ENCODE measurements at places on chromosomes 11 and 22. TPM values are rescaled to one million over a fixed set of nuclear protein-coding genes. Genes with fewer than 3 reads are reported as not detected.

- no peaks in the 10 kb centered on the region for H3K27me3 ChIP-seq
- H3K4me1 ChIP-seq: no peaks in the 10 kb centered on the region
Measured at GRCh38 chr11:100928426-100928825, 201.2 kb downstream of the PGR start.

GRCh38 chr11:69229511-69229910 is 64.4 kb upstream of the MYEOV start:
- DNase-seq: peak; percentile 21
- H3K4me1 ChIP-seq: no peaks in the 10 kb centered on the region
- no peaks in the 10 kb centered on the region for H3K36me3 ChIP-seq
- no peaks in the 10 kb centered on the region for H3K27me3 ChIP-seq
- no peak overlapping the region for H3K4me3 ChIP-seq

DNA sequence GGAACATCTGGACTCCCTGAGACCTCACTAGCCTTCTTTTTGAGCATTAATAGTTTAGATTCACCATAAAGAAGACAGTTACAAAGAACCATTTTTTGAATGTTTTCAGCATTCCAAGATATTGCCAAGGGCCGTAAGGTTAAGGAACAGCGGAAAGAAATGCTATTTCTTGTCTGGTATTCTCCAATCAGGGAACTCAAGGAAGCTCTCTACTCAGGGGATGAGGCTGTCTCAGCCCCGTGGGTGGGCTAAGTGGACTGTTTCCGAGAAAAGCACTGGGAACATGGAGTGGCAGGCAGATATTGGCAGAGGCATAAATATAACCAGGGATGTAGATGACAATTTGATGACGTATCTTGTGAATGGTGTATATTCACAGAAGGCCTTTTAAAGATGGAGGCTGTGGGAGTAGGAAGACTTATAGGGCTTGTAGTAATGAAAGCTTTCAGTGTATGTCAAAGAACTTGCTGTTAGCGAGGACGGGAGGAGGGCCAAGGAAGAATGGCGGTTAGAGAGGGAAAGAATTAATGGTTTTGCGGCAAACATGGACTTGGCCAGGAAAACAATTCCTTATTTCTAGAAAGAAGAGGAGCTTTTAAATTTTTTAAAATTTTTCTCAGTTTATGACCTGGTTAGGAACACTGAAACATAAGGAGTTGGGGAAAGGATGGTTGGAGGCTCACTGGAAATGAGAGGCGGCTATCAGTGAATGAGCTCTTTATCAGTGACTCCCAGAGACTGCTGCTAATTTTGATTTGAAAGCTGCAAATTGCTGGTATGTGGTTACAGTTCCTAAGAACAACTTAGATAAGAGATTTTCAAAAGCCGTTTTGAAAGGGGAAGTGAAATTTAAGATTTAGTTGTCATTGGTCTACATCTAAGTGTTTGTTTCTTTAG is 64.6 kb downstream of the ST3GAL4 start:
- H3K27ac ChIP-seq: no peak overlapping the region
- H3K4me3 ChIP-seq: no peak overlapping the region
- no peak for DNase-seq
- H3K36me3 ChIP-seq: no peaks in the 10 kb centered on the region

The TPBGL gene
- 0.14 TPM for total RNA-seq

The CCDC81 gene
- total RNA-seq: 36.1 TPM

The DLG2 gene
- total RNA-seq: 11.4 TPM
